ENCODE measurements at places on chromosomes 1 and 21.
A peak's percentile ranks its signal among the peaks of the same experiment; 100 is the strongest.

- peak; percentile 85 for DNase-seq
Measured at GRCh38 chr1:207084701-207085180, 3.9 kb upstream of the C4BPB start.

DNA sequence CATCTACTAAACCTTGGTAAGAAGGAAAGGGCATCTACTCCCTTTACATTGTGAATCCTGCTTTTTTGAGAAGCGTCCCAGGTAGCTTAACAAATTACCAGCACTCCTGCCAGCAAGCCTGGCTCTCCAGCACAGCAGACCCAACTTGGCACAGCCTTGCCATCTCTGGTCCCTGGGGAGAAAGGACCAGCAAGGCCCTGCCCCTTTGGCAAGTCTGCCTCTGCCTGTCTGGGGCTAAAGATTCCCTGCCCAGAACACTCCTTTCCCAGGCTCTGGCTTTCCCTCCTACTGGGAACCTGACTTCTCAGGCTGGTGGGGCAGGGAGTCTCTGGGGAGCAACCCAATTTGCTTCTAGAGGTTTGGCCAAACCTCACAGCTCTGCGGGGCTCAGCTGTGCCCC, 68.5 kb downstream of the ATP2B4 start:
- DNase-seq = no peak

DNA sequence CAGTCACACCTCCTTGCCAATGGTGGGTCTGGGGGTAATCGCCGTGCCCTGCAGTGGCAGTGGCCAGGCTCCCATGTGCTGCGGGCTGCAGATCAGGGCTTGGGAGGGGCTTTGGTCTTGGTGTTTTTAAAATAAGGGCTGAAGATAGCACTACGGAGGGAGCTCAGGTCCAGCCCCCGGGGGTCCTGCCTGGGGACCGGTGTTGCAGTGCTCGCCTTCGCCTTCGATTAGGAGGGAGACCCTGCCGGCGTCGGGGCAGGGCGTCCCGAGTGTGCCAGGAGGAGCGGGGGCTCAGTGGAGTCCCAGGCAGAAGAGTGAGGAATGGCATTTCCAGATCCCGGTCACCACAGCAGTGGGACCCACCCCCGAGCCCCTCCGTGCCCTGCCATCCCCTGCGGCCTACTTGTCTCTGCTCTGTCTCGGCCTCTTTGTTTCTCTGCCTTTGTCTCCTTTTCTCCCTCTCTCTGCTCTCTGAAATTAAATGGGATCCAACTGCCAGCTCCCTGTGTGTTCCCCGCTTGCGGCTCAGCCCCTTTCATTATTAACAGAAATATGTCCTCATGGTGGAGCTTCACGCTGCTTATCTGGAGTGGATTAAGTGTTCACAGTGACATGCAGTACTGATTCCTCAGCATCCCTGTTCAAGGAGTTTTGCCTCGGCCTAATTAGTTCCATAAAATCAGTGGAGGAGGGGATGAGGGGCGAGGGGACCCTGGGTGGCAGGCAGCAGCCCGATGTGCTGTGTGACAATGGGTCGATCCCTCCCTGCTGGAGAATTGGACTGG, 44.4 kb downstream of the DMRTB1 start:
- no peak for DNase-seq

- peak; percentile 72 for DNase-seq
Measured at GRCh38 chr1:45010855-45011811, at the start of gene HECTD3. Gene HECTD3, minus strand, starts transcription at chr1:45011324. Its CDS starts 67 bp downstream, at chr1:45011257.

GRCh38 chr1:164033782-164034181, 525.2 kb upstream of the PBX1 start:
- no peak for DNase-seq

GRCh38 chr1:174114788-174115448, 44.4 kb upstream of the RABGAP1L start:
- peak; percentile 64 for DNase-seq

DNA sequence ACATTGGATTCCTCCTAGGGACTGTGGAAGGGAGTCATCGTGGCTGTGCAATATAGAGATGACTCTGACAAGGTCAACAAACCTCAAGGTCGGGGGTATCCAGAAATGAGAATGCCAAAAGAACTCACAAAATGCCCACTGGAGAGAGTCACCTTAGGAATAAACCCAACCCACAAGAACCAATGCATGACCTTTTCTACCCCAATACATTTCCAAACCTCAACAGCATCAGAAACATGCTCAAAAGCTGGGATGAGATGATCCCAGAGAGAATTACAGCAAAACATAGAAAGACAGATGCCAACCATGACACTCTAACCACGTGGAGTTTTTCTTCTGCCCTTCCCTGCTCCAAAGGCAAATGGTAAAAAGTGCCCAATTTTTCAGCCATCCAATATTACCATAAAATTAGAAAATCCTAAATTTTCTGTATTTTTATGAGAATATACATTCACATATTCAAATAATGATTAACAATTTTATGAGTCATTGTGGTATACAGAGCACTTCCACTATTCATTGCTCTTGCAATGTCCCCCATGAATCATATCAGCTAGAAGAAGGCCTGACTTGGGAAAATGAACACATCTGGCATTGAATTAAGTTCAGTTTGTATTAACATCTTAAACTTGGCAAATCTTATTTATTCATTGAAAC, 88.2 kb upstream of the PALMD start:
- DNase-seq = peak; percentile 94

DNA sequence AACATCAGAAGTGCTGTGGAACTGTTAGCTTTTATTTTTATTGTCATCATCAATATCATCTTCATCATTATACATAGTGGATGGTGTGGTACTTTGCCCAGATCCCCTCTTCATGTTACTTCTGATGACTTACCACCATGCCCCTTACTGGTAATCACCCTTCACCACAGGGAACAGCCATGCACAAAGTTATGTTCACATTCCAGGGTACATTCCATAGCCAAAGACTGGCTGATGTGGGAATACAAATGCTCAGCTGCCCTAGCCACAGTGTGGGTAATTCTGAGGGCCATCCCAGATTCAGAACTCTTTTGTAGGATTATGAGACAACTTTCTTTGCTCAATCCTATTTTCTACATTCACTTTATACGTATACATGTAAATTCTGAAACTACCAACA, 691.3 kb upstream of the CXADR start:
- peak; percentile 45 for DNase-seq

GRCh38 chr1:16385659-16386453, 18.8 kb downstream of the SZRD1 start:
- no peak for DNase-seq

DNA sequence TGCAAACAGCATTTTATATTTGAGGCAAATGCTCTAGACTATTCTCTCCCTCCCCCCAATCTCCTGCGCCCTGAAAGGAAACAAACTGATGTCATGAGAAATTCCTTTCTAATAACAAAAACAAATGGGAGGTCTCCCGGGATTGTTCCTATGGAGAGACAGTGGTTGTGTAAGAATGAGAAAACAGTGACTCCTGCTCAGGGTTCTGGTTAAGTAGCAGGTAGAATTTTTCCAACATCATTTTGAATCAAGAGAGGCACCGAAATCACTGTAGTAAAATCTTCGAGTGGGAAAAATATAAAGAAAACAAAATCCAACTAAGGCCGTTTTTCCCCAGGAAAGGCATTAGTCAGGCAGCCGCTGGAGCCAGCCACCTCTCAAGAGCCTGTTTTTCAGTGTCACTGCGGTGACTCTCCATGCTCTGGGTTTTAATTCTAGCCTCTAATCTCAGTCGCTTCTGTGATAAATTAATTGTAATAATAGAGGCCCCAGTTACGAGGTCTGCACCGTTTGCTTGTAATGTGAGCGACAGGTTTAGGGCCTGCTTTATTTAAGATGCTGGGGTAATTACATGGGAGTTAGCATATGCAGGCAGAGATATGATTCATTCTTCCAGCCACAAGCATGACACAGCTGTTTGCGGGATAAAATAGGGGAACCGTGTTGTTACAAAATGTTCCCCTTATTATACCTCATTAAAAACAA, 80.3 kb downstream of the RNF220 start:
- peak; percentile 92 for DNase-seq

DNA sequence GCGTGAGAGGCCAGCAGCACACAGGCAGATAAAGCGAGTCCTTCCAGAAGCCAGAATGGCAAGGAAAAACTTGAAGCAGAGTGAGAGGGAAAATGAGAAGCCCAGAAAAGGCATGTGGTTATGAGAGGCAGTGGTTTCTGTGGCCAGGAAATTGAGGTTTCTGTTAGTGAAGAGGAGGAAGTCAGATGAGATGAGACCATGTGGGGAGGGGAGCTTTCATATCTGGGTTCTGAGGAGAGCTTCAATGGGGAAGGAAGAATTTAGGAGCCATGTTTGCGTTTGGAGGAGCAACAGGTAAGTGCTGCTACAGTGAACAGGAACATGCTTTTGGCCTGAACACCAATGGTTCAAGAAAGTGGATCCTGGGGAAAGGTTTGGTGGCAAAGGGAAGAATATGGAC, 6.1 kb upstream of the CD1A start:
- no peak for DNase-seq

DNA sequence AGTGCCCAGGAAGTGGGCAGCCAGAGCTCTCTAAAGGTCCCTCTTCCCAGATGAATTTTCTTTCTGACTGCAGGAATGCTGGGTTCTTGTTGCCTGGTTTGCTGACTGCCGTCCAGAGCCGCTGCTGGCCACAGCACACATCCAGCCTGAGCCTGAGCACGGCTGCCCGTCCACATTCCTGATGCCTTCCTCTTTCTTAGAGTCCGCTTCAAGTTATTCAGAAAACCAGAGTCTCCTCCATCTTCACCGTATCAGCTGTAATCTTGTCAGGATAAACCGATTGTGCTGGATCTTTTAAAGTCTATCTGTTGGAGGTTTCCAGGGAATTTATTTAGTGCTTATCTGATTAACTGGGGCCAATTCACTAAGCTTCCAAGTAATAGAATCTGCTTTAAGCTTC, 84.8 kb upstream of the BCAR3 start:
- DNase-seq = no peak

DNA sequence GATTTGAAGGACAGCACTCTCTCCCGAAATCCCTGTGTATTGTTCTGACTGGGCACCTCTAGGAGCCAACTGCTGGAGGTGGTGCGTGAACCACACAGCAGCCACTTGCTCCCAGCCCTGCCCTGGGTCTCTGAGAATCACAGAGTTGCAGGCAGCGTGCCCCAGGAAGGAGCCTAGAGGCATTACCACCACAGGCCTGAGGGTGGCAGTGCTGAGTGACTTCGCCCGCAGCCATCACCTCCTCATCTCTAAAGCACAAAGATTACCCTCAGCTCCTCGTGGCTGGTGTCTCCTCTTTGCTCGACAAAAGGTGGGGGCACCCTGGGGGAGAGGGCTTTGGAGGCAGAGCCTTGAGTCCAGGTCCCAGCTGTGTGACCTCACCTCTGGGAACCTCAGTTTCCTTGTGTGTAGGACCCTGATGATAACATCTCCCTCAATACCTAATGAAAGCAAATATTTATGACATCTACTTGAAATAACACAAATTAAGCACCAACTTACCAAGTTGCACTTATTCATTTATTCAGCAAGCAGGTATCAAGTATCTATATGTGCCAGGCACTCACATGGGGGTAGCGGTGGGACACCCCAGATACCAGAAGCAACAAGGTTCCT, 86.3 kb downstream of the VWA5B1 start:
- DNase-seq = peak; percentile 28

DNA sequence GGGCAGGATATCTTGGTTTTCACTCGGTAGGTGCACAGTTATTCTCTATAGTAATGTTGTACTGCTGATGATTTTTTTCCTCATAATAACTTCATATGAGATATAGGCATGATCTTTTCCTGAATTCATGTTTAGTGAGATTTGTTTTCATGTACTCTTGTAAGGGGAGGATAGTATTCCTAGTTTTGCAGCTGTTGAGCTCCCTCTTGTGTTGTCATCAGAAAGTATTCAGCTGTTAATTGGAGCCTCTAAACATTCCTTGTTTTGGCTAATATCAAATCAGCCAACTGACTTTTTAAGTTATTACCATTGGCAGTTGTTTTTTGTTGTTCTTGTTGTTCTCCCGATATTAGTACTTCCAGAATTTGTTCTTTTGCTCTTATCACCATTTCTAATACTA, 24.4 kb downstream of the OR10R2 start:
- DNase-seq = peak; percentile 2

DNA sequence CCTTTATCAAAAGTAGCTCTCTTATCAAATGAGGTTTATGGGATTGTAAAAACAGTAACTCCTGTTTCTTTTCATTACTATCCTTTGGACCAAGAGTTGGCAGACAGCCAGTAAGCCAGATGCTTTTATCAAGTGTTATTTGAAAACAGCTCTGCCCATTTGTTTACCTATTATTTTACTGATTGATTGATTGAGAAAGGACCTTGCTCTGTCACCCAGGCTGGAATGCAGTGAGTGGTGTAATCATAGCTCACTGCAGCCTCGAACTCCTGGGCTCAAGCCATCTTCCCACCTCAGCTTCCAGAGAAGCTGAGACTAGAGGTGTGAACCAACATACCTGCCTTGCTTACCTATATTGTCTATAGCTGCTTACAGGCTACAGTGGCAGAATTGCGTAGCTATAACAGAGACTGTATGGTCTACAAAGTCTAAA, 3.6 kb downstream of the PRKAB2 start:
- peak; percentile 51 for DNase-seq

DNA sequence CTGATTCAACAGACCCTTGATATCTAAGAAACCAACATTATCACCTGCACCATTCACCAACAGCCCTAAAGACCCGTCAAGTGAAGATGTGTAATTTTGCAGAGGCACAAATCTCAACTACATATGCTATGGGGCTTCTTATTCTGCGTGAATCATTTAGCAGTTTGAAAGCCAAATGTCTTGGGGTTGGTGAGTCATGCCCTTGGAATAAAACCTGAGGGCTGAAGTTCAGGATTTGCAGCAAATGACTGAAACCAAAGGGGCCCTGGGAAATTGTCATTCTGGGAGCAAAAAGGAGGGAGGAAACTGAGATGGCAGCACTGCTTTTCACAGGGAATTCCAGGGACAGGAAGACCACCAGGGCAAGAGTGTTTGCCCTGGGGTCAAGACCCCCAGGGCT, 79.2 kb upstream of the TNR start:
- peak; percentile 7 for DNase-seq

DNA sequence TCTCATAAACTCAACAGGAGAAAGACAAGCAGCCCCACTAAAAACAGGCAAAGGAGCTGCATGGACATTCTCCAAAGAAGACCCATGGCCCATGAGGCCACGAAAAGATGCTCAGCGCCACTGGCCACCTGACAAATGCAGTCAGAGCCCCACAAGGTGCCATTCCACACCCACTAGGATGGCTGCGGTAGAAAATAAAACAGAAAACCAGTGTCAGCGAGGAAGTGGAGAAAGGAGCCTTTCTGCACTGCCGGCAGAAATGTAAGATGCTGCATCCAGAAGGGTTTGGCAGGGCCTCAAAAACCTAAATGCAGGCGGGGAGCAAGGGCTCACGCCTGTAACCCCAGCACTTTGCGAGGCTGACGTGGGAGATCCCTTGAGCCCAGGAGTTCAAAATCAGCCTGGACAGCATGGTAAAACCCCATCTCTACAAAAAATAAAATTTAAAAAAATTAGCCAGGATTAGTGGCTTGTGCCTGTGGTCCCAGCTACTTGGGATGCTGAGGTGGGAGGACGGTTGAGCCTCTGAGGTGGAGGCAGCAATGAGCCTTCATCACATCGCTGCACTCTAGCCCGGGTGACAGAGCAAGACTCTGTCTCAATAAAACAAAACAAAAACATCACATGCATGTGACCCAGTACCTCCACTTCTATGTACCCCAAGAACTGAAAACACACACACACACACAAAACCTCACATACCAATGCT, 4.2 kb downstream of the WNT9A start:
- no peak for DNase-seq

All from iris pigment epithelial cell (primary cell).